ENCODE measurements at places on chromosomes 3 and 15. TPM values are rescaled to one million over a fixed set of nuclear protein-coding genes. Genes with fewer than 3 reads are reported as not detected.

Gene UBAP1L
- 1.3 TPM for total RNA-seq

Gene SLC22A13
- not detected for total RNA-seq

Gene DENND4A
- 14.0 TPM for total RNA-seq

Gene SRGAP3
- total RNA-seq, result 6.4 TPM

Gene RTP3
- not detected for total RNA-seq

Gene SNTN
- not detected for total RNA-seq

Gene PP2D1
- not detected for total RNA-seq

- DNase-seq, result no peak
Observed at GRCh38 chr3:115251509-115251908, 104.4 kb upstream of the ZBTB20 start.

- DNase-seq, result no peak
Observed at GRCh38 chr3:46709721-46710120, 7.9 kb downstream of the PRSS50 start.

GRCh38 chr3:44896440-44896839, 22.0 kb downstream of the TGM4 start:
- DNase-seq, result no peak

DNA sequence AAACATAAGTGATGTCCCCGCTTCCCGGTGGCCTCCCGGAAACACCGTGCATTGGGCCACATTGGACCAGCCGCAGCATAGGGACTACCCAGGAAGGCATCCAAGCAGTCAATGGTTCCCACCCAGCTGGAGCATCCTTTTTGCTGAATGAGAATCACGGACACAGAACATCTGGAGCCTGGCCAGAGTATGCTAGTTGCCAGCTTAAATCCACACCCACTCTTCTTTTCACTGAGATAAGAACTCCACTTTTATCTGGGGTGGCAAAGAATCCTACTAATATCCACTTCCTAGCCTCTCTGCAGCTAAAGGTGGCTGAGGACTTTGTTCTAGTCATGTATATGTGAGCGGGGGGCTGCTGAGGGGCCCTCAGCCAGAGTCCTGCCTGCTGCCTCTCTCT, 95.2 kb upstream of the PLXNA1 start:
- DNase-seq, result no peak

DNA sequence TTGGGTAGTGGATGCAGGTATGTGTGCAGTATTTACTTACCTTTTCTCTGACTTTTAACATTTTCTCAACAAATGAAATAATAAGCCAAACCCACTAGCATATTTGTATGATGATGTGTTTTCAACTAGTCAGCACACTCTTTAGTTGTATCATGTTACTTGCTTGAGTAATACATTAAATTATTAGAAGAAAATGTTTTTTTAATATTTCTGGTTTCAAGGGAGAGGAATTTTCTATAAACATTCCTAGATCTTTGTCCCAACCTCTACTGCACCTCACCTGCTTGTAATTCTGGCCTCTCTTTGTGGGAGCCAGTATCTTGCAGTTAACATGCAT, 161.8 kb upstream of the CBLB start:
- DNase-seq, result no peak

GRCh38 chr15:29266052-29266582, 3.5 kb downstream of the NSMCE3 start:
- no peak for DNase-seq

DNA sequence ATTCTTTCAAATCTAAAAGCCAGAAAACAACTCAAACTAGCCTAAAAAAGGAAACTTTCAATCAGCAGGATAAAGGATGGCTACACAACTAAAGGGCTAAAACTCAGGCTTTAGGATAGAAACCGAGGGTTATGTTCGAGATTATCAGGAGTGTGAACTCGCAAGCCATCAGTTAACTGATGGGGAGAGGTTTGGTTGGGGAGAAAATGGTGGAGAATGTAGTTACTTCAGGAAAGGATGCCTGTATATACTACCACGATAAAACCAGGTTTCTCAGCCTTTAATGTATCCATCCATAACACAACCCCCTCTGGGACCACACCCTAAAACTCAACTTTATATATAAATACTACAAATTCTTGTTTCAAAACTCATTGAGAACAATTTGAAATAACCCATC, 22.2 kb downstream of the TRA2B start:
- no peak for DNase-seq

DNA sequence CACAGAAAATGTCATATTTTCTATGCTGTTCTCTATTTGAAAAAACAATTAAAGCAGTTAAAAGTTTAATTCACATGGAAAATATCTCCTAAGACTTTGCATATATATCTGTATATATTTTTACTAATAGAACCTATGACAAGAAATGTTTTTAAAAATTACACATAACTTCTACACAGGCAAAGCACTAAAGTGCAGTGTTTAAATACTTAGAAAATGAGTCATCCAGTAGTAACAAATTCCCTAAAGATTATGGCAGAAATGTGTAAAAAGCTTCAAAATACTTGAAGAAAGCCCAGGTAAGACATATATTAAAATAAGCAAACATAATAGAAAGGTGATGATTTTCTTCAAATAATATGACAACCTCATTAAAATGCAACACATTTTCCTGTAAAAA, 236.6 kb downstream of the TBC1D5 start:
- no peak for DNase-seq
